NCI-H510A (cell line): ENCODE measurements at places on chromosomes 6 and 20.

GRCh38 chr6:34630040-34630439 lies 66.5 kb downstream of the ILRUN start:
- no peak for DNase-seq

GRCh38 chr6:124867121-124867520 lies 95.1 kb upstream of the RNF217 start:
- no peak for DNase-seq

DNA sequence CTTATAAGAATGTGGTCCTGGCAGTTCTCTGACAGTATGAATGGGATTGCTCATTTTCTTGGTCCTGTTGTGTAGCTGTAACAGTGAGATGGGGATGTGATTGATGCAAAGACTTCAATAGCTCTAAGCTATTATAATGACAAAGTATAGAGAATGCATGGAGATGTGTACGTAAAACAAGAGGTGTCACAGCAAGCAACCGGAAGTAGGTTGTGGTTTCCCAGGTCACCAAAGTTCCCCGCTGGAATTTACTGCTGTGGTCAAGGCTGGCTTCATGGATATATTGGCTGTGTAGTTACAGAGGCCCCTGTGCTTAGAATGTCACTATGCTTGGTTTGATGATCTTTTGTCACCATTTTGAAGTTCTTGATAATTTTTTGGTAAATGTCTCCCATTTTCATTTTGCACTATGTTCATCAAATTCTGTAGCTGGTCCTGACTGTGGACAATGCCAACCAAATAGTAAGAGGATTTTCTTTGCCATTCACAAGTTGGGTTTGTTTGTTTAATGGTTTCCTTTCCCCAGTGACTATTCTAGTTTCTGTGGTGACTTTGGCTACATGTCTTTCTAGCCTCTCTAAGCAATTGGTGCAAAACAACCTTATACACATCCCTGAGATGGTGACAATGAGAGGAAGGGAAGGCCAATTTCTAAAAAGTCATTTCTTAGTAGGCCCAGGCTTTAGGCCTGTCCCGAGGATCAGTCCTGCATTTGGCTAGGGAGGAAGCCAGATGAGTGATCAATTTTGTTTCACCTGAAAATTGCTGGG lies 10.5 kb downstream of the DNAH8 start:
- no peak for DNase-seq

DNA sequence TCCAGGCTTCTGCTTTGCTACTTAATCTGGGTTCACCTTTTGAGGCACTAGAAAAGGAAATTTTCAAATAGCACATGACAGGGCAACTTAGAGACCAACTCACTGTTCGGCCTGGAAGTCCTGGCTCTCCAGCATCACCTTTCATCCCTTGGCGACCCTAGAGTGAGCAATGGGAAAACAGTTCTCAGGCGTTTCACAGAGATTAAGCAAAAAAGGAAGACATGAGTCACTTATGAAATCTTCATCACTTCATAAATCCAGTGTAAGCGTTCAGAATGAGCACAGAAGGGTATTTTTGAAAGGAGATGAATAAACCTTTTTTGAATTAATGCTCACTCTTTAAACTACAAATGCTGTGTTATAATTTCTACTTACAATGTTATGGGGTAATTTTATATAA lies 104.0 kb downstream of the COL12A1 start:
- DNase-seq = no peak

GRCh38 chr20:19911810-19912382 lies 105.3 kb upstream of the NAA20 start:
- no peak for DNase-seq

- DNase-seq = no peak
Measured at GRCh38 chr20:43238266-43238665, 48.6 kb upstream of the PTPRT start.

DNA sequence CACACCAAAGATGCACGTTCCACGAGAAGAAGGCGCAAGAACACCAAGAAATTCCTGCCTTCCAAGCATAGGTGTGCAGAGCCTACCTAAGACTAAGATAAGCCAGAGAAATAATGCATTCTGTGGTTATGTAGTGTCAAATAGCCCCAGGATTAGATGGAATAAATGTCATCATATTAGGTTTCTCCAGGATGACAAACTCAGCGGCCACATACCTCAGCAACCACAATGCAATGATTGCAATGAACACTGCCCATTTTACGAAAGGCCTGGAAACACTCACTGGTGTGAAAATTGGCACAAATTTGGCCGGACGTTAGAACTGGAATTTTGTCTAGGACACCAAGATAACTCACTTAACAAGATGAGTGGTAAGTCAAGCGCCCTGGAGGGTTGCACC lies 129.7 kb downstream of the SLC22A3 start:
- DNase-seq = no peak

- no peak for DNase-seq
Measured at GRCh38 chr6:136250686-136251008, 536 bp upstream of the MTFR2 start.

- DNase-seq = no peak
Measured at GRCh38 chr6:43929511-43929910, 159.5 kb downstream of the VEGFA start.

- no peak for DNase-seq
Measured at GRCh38 chr20:40497899-40498691, 190.9 kb downstream of the MAFB start.

GRCh38 chr20:43320536-43320935 lies 130.8 kb upstream of the PTPRT start:
- no peak for DNase-seq

DNA sequence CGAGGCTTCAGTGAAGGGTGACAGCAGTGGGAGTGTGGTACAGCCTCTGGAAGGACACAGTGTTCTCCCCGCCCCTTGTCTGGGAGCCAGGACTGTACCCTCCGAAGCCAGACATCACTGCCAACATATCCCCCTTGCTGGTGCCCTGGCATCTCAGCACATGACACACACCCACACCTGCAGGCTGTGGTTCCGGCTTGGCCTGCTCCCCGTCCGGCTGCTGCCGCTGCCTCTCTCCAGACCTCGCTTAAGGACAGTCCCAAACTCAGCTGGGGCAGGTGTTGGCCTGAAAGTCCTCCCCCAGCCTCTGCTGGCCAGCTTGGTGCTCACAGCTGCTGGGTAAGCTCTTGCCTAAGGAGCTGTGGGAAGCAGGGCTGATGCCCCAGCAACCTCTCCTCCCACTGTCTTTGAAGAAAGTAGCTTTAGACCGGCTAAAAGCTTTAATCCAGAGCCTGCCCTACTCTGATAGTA lies 7.0 kb downstream of the EMILIN3 start:
- no peak for DNase-seq

GRCh38 chr6:87875781-87876180 lies 171.9 kb upstream of the SPACA1 start:
- DNase-seq = no peak

GRCh38 chr20:41213150-41213820 lies 75.9 kb downstream of the PLCG1 start:
- DNase-seq = no peak

DNA sequence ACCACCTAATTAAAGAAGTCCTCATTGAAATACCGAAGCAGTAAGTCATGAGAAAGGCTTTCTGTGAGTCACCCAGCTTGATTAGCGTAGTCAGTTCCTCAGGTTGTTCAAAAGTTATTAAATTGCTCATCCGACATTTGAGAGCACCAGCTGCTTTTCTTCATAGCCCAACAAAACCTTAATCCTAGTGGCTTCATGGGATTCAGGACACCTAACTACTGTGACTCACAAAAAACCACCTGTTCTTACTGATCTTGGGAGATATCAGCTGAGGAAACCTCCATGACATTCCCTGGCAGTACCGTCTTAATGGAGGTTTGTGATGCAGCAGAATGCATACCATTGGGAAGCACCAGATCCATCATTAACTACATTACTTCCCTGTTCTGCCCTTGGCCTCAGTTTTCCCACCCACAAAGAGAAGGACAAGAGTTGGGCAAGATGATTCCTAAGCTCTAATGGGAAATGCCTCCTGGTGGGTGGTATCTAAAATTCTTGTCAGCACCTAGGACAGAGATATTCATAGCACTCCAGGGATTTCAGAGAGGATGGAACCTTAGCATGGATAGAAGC lies 103.8 kb downstream of the KHDC1L start:
- DNase-seq = no peak

DNA sequence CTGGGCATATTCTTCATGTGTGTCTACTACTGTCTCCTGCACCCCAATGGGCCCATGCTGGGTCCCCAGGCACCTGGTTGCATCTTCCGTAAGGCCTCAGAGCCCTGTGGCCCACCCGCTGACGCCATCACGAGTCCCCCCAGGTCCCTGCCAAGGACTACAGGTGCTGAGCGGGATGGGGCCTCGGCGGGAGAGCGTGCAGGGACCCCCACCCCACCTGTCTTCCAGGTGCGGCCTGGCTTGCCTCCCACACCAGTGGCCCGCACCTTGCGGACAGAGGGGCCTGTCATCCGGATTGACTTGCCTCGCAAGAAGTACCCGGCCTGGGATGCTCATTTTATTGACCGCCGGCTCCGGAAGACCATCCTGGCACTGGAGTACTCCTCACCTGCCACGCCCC lies 13.2 kb upstream of the CCM2L start:
- no peak for DNase-seq

DNA sequence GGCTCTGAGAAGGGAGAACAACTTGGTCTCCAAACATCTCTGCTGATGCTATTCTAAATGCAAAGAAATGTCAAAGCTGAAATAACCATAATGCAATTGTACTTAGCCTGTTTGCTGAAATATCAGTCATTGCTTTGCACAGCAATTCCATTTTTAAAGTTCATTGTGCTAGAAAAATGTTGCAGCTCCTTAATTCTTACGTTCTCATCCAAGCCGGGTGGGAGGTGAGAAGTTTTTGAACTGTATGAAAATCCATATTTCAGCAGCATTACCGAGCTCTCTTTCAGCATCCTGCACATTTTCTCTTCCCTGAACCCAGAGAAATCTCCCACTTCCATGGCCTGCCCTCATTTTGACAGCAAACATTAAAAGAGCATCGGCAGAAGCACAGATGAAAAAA lies 630.0 kb downstream of the PTPRT start:
- DNase-seq = no peak
